ENCODE measurements at places on chromosomes 2 and 18. TPM values are rescaled to one million over a fixed set of nuclear protein-coding genes. Genes with fewer than 3 reads are reported as not detected.

The SDC1 gene
- 1.2 TPM for total RNA-seq

The ABCG5 gene
- not detected for total RNA-seq

The ALPG gene
- not detected for total RNA-seq

The GKN1 gene
- not detected for total RNA-seq

The CNTNAP5 gene
- not detected for total RNA-seq

The PJVK gene
- 2.7 TPM for total RNA-seq

The TYMS gene
- total RNA-seq = 4.0 TPM

The CYTIP gene
- total RNA-seq = 6.3 TPM

The RALBP1 gene
- total RNA-seq = 41.4 TPM

The ATG16L1 gene
- 19.9 TPM for total RNA-seq

The INPP5D gene
- 19.9 TPM for total RNA-seq

The ZSWIM2 gene
- total RNA-seq = not detected

The MYO7B gene
- 0.67 TPM for total RNA-seq

The STK17B gene
- total RNA-seq = 23.3 TPM

The EHBP1 gene
- total RNA-seq = 64.6 TPM

The CD8B2 gene
- not detected for total RNA-seq

The KCNG2 gene
- total RNA-seq = 0.38 TPM

The NGEF gene
- total RNA-seq = 0.88 TPM

The PPP4R1 gene
- 84.0 TPM for total RNA-seq

The WDR75 gene
- total RNA-seq = 28.3 TPM

The CAPN10 gene
- total RNA-seq = 22.6 TPM
